Activated CD8-positive, alpha-beta T cell treated with anti-CD3 and anti-CD28 coated beads, Interleukin-2, amount 10 ng/mL, durations not matched to agents 7 days and 5 days (primary cell): ENCODE measurements at places on chromosomes 1 and 21. TPM values are rescaled to one million over a fixed set of nuclear protein-coding genes. Genes with fewer than 3 reads are reported as not detected.

- H3K4me1 ChIP-seq = no peaks in the 10 kb centered on the region
- DNase-seq = no peak
- no peaks in the 10 kb centered on the region for H3K36me3 ChIP-seq
- H3K4me3 ChIP-seq = no peak overlapping the region
- no peak overlapping the region for H3K27ac ChIP-seq
Measured at GRCh38 chr1:166200743-166201142, 33.9 kb upstream of the FAM78B start.

GRCh38 chr1:28591708-28592320, at the start of gene RAB42:
RAB42 (plus strand) TSS chr1:28592265; CDS start chr1:28592512, 247 bp downstream.
- no peak for DNase-seq
- peaks cover 5% of the 10 kb centered on the region for H3K36me3 ChIP-seq
- peaks cover 10% of the 10 kb centered on the region for H3K4me1 ChIP-seq
- peaks cover 10% of the 10 kb centered on the region for H3K27me3 ChIP-seq
- H3K27ac ChIP-seq = no peak within 1 kb of the TSS

DNA sequence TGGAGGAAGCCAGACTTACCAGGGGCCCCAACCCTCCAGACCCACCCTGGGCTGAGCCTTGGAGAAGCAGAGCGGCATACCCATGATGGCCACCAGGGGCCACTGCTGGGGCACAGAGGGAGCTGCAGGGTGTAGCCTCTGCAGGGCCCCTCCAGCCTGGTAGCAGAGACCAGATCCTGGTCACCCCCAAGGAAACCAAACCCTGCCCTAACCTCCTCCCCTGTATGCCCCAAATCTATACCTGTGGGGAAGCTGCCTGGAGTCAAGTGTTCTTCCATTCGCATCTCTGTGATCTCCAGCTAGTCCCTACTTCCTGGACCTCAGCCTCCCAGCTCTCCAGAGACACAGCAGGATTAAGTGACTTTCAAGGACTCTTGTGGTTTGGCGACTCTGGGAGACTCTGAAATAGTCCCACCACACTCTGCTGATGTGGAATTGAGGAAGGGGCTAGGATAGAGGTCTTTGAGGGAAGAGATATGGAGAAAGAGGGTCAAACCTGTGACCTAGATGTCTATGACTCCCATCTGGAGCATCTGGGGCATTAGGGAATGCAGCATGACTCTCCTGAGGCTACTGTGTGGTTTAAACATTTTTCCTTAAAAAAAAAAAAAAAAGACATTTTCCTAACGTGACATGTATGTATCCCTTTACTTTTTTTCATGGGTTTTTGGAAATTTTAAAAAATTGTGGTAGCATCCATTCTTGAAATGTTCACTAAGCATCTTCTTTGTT, 119.2 kb upstream of the IPO9 start:
- peak; percentile 70 for DNase-seq
- no peak overlapping the region for H3K27ac ChIP-seq
- no peaks in the 10 kb centered on the region for H3K27me3 ChIP-seq
- H3K4me1 ChIP-seq = no peaks in the 10 kb centered on the region

DNA sequence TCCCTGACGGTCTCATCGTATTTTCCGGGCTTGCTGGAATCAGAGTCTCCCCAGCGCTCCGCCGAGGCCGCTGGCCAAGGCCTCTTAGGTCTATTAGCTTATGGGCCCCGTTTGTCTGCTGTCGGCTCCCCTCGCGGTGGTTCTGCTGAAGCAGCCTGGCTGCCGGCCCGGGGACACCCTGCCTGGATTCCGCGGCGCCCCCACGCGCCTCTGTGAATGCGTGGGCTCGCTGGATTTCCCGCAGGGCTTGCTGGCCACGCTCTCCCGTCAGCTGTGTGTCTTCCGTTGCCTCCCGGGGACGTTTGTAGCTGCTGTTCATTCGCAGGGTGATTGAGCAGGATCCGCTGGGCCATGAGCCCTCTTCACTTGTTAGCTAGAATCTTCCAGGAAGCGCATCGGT, 8.4 kb downstream of the LRRC3 start:
- no peaks in the 10 kb centered on the region for H3K27me3 ChIP-seq
- no peak overlapping the region for H3K27ac ChIP-seq
- DNase-seq = no peak
- no peaks in the 10 kb centered on the region for H3K36me3 ChIP-seq
- H3K4me1 ChIP-seq = no peaks in the 10 kb centered on the region

GRCh38 chr1:194052514-194053338, 866.3 kb upstream of the B3GALT2 start:
- peaks cover 45% of the 10 kb centered on the region for H3K4me1 ChIP-seq
- peak overlapping the region; percentile 44 for H3K4me3 ChIP-seq
- H3K27ac ChIP-seq = peak overlapping the region; percentile 86
- no peaks in the 10 kb centered on the region for H3K27me3 ChIP-seq
- peaks cover 19% of the 10 kb centered on the region for H3K36me3 ChIP-seq
- no peak for DNase-seq

GRCh38 chr1:51410568-51411460, 80.5 kb upstream of the TTC39A start:
- no peaks in the 10 kb centered on the region for H3K27me3 ChIP-seq
- H3K4me1 ChIP-seq = no peaks in the 10 kb centered on the region
- no peak overlapping the region for H3K4me3 ChIP-seq
- no peak for DNase-seq
- no peak overlapping the region for H3K27ac ChIP-seq

RIPK4 gene
- not detected for total RNA-seq

ADAMTS5 gene
- not detected for total RNA-seq
